CD4-positive, alpha-beta T cell treated with Interleukin-12 subunit alpha and Interleukin-12 subunit beta, for 1 hour (primary cell): ENCODE measurements at places on chromosomes 6 and 20.
A peak's percentile ranks its signal among the peaks of the same experiment; 100 is the strongest.

GRCh38 chr6:168877821-168878282 is 375.8 kb downstream of the THBS2 start:
- DNase-seq, result peak; percentile 31

GRCh38 chr6:160534050-160534696 is 129.9 kb downstream of the LPA start:
- peak; percentile 68 for DNase-seq

GRCh38 chr6:116536216-116536621 is 9.3 kb downstream of the TRAPPC3L start:
- peak; percentile 64 for DNase-seq

DNA sequence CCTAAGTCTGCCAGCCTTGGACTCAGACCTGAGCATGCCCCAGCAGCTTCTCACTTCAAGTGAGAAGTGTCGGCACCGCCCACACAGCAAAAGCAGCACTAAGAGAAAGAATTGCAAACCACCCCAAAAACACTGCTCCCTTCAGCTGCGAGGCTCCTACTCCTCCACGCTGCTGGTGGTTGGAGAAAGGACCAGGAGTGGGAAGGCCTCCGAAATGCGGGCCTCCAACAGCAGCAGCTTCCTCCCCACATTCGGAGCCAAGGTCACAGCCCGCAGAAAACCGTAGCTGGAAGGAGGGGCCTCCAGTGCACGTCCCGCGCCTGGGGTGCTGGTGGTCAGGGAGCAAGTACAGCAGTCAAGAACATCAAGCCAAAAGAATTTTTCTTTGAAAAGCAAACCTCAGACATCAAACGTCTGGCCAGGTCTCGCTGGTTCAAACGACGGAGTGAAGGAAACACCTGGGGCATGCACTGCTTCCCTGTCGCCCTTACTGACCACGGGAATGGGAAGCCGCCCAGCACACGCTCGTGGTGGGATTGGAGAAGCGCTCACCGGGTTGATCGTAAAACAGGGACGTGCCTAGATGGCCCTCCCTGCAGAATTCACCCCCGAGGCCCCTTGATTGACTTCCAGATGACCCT is 185.6 kb upstream of the CST7 start:
- no peak for DNase-seq

DNA sequence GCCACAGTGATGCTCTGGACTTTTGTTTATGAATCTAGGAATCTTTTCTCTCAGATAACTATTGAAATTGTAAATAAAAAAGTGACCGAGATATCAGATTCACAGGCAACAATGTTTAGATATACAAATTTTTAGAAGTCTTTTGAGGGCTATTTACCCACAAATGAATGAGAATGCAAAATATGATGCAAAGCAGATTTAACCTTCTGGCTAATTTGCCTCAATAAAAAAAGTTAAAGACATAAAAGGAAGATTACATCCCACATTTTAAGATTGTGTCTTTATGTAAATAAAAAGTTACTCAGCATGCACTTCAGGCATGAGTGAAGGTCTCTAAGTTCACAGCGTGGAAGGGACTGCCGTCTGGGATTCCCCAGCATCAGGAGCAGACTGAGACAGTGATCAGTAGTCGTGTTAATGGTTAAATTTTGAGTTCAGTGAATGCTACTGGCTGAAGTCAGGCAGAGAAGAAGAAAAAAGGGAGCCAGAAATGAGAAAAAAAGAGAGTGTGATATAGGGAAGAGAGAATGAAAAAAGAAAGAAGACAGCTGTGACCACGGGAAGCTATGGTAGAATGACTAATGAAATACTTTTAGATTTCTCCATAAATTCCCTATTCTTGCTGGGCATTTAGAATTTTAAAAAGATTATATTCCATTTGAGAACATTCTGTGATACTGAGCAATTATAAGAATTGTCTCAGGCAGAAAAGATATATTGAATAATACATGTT is 93.6 kb downstream of the MYB start:
- DNase-seq, result no peak

- DNase-seq, result no peak
Observed at GRCh38 chr20:17565169-17565845, 4.6 kb upstream of the DSTN start.

DNA sequence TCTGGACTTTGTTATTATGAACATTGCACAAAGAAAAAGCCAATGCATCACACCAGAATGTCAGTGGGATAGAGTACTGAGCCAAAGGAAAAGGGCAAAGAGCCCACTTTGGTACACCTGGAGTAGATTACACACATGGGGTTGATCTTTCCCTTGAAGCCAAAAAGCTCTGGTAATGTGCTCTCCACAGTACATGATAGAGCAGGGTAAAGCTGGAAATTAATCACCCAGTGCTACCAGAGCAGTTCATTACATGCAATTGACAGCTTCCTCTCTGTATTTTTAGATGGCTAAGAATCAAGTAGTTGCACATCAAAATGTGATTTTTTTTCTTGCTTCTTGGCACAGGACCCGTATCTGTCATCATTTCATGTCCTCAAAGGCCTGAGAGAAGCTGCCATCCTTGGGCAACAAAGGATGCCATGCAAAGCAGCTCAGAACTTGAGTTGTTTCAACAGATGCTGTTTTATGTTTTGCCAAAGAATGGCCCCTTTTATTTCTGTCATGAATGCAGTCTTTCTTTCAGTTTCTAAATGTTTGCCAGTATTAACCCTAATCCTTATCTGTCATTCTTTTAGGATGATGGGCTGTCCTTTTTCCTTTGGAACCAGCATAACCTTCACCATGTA is 88.1 kb downstream of the HDGFL1 start:
- no peak for DNase-seq

GRCh38 chr20:46757754-46758678 is 48.6 kb downstream of the SLC2A10 start:
- DNase-seq, result peak; percentile 57

DNA sequence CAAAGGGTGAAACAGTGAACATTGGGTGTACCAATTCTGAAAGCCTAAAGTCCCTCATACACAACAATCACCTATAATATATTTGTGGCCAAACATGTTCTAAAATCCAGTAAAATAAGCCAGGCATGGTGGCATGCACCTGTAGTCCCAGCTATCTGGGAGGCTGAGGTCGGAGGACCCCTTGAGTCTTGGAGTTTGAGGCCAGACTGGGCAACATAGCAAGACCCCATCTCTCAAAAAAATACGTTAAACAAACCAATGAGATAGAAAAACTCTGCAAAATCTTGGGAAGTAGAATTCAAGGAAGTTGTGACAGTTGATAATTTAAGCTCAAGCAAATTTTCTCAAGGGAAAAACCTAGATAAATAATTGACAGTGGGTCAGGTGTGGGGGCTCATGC is 92.6 kb downstream of the CAP2 start:
- DNase-seq, result no peak

DNA sequence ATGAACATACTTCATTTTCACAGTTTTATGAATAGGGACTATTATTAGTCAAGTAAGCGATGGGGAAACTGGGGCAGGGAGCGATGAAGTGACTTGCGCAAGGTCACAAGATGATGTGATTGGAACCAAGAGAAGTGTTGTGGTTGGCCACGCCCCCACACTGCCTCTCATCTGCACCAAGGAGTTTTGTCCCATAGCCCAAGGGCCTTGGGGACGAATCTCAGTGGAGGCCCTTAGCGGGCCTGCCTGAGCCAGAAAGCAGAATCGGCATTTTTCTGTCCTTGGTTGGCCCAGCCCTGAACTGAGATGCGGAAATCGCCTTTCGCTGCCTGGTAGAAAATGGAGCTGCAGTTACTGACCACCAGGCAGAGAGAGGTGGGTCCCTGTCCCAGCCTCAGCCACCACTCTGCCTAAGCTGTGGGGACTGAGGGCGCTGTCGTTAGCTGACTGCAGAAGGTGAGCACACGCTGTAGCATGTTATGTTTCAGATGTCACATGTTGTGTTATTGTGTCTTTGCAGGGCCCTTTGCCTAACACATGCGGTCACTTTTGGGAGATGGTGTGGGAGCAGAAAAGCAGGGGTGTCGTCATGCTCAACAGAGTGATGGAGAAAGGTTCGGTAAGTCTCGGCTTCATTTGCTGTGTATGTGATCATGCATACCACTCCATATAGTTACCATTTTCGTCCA is 57.8 kb downstream of the PTPN1 start:
- no peak for DNase-seq

GRCh38 chr20:54468082-54468481 is 7.3 kb upstream of the DOK5 start:
- no peak for DNase-seq

- no peak for DNase-seq
Observed at GRCh38 chr6:91447530-91448254, 860.8 kb upstream of the MAP3K7 start.

- DNase-seq, result no peak
Observed at GRCh38 chr6:163489584-163489983, 75.1 kb downstream of the QKI start.

DNA sequence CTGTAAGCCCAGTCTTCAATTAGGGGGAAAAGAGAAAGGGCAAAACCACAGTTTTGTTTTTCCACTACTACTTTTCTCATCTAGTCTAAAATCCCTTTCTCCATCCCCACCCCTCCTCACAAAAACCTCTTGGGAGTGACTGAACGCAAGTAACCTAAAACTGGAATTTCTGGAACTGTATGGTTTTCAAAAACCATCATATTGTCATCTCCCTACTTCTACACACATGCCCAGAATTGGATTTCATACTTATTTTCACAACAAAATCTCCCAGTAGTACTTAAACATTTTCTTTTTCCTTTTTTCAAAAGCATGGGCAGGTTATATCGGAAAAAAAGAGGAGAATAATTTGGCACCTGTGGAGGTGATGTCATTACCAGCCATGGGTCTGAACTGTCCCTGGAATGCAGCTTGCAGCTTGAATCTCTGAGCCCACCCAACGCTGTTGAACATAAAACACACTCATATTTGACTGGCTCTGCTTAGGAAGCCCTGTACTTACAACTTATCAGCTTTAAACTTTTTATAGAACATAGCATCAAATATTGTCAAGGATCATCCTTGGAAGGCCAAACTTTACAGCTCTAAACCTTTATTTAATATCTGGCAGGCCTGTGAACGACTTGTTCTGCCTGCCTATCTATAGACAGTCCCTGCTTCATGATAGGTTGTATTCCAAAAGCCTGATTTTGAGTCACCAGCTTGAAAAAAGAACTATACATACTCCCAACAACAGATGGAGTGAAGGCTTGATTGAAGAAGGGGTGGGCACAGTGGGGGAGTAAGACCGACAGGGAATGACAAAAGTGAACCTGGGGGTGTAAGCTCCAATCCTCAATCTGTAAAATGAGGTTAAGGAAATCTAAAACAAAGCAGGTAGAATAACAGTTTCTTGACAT is 59.3 kb downstream of the EPB41L2 start:
- DNase-seq, result no peak

DNA sequence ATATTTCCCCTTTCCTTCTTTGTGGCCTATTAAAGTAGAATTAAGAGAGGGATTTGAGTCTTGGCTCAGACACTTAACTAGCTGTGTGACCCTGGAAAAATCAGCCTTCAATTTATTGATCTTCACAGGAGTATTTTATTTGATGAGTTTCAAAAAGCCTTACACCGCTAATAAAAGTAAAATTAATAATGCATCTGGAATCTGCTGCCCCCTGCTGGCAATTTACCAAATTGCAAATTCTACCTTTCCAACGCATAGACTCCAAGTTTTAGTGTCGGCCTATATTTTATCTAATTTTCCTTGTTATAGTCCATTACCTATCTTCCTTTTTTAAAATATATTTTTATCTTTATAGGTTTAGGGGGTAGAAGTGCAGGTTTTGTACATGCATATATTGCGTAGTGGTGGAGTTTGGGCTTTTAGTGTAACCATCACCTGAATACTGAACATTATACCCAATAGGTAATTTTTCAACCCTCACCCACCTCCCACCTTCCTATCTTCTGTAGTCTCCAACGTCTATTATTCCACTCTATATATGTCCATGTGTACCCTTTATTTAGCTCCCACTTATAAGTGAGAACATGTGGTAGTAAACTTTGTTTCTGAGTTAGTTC is 46.3 kb downstream of the GOPC start:
- peak; percentile 69 for DNase-seq

GRCh38 chr6:38796850-38797249 is 81.7 kb downstream of the DNAH8 start:
- DNase-seq, result no peak
